Stimulated activated CD4-positive, alpha-beta T cell treated with anti-CD3 and anti-CD28 coated beads, Interleukin-1b, Interleukin-23, amount 100 ng/mL, for 48 hours (primary cell): ENCODE measurements at places on chromosomes 13 and 19.

DNA sequence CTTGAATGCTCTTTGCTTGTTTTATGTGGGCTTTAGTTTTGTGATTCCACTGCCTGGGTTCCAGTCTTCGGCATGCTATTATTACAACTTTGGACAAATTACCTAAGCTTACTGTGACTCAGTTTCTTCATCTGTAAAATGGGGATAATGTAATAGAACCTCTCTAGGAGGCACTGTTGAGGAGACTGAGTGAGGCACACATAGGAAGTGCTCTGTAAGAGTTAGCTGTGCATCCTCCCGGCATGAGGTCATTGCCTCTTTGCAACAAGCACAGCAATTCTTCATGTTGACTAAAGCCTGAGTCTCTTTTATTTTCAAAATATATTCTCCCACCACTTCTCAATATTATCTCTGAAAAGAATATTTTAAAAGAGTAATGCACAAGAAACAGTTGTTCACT lies 227.4 kb downstream of the DLEU7 start:
- DNase-seq = no peak

GRCh38 chr19:45249261-45250033 lies 1.6 kb upstream of the MARK4 start:
- no peak for DNase-seq

- DNase-seq = peak; percentile 84
These were observed at the start of gene GMIP for GRCh38 chr19:19643158-19644053. GMIP (minus strand) TSS chr19:19643657; CDS start chr19:19643529, 128 bp downstream.

GRCh38 chr19:38290631-38291147 lies 13.4 kb upstream of the C19orf33 start:
- DNase-seq = no peak

DNA sequence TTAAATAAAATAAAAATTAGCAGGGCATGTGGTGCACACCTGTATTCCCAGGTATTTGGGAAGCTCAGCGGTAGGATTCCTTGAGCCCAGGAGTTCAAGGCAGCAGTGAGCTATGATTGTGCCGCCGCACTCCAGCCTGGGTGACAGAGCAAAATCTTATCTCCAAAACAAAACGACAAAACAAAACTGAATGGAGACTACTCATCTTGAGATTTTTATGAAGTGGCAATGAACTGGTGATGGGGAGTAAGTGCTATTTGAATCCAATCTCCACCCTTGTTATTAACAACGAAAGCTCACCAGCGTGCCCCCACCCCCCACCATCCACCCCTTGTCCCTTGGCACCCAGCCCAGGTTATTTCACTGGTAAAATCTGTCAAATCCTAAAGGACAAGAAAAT lies 45.2 kb upstream of the URI1 start:
- no peak for DNase-seq

DNA sequence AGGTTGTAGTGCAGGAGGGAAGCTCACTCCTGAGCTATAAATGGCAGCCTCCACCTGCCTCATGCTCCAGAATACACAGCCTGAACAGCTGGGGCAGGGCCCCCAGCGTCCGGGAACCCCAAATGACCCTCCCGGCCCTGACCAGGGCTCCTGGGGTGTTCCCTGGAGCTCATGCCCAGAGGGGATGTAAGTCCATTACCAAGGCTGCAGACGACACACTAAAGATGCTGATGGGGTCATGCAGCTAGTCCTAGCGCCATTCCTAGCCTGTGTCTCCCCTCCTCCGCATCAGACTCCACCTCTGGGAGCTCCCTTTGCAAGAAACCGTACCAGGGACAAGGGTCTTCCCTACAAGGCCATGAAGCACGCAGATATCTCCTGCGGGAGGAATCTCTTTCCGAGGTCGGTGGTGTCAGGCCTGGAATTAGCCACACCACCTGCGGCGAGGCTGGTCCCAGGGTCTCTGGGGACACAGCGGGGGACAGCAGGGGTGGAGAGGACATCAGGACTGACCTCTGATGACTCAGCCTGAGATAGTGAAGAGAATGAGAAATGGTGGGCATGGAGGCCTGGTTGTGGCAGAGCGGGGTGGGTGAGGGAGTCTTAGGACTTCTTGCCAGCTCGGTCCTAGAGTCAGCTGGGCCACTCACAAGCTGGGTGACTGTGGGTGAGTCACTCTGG lies 11.9 kb upstream of the TPM4 start:
- DNase-seq = no peak

- DNase-seq = no peak
These were observed 47.5 kb downstream of the WASF3 start for GRCh38 chr13:26604784-26605545.

DNA sequence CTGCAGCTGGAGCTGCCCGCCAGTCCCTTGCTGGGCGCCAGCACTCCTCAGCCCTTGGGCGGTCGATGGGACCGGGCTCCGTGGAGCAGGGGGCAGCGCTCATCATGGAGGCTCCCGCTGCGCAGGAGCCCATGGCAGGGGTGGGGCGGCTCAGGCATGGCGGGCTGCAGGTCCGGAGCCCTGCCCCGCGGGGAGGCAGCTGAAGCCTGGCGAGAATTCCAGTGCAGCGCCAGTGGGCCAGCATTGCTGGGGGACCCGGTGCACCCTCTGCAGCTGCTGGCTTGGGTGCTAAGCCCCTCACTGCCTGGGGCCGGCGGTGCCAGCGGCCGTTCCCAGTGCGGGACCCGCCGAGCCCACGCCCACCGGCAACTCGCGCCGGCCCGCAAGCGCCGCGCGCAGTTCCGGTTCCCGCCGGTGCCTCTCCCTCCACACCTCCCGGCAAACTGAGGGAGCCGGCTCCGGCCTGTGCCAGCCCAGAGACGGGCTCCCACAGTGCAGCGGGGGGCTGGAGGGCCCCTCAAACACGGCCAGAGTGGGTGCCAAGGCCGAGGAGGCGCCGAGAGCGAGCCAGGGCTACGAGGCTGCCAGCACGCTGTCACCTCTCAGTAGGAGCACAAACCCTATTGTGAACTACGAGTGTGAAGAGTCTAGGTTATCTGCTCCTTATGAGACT lies 687.1 kb downstream of the PCDH17 start:
- DNase-seq = no peak

- no peak for DNase-seq
These were observed 1.1 kb downstream of the EHD2 start for GRCh38 chr19:47714339-47714738.

DNA sequence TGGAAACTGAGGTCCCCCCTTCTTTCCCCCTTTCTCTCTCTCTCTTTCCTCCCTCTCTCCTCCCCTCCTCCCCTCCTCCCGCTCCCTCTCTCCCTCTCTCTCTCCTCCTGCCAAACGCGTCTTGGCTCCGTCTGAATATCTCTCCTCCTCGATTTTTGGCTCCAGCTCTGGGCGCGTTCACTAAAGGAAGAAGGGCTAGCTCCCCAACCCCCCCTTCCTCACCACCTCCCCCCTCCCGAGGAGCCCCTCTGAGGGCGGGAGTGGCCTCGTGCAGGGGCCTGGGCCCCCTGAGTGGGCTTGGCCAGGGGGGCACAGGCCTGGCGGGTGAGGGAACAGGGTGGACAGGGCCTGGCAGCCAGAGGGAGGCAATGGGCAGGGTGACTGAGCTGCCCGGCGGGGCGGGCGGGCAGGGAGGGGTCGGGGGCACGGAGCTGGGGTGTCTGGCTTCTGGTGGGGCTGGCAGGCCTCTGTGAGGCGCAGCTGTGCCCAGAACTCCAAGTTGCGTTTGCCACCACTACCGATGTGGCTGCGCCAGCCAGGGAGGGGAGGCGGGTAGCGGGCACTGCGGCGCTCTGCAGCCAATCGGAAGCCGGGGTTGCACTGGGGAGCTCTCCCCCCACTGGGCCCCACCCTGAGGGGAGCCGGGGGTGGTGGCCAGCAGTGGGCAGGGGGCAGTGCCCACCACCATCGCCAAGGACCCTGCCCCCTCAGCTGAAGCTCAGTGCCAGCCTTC lies 7.1 kb downstream of the NFIX start:
- no peak for DNase-seq

DNA sequence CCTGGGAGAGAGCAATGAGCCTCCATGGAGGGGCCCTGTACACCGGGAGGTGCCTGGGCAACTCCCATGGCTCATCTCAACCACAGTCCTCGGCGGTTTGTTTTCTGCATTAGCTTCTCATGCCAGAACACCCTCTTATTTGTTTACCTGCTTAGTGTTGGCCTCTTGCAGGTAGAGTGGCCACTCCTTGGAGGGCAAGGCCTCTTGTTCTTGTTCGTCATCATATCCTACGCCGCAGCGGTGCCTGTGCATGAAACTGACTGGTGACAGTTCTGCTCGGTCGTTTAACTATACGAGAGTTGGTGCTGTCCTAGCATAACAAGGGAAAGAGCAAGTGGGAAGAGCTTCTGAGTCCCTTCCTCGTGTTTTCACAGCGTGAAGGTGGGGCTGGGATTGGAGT lies 40.5 kb upstream of the RNF113B start:
- DNase-seq = no peak

GRCh38 chr19:14566712-14567077 lies 5.2 kb downstream of the NDUFB7 start:
- DNase-seq = no peak

- DNase-seq = no peak
These were observed 165.4 kb downstream of the SUCLA2 start for GRCh38 chr13:47835470-47836228.

DNA sequence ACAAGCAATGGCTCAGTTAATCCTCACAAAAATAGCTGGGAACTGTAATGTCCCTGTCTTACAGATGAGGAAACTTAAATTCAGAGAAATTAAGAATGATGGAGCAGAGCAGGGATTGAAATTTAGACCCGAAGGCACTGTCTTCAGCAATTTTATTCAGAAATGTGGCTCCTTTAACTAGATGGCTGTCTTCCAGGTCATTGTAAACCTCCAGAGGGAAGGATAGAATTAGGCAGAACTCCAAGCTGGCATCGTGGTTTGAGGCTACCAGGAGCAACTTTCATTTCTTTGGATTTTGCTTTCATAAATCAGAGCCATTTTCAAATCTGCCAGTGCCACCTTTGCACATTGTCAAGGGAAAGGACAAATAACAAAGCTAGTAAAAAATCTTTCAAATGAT lies 339.0 kb downstream of the DCT start:
- no peak for DNase-seq

DNA sequence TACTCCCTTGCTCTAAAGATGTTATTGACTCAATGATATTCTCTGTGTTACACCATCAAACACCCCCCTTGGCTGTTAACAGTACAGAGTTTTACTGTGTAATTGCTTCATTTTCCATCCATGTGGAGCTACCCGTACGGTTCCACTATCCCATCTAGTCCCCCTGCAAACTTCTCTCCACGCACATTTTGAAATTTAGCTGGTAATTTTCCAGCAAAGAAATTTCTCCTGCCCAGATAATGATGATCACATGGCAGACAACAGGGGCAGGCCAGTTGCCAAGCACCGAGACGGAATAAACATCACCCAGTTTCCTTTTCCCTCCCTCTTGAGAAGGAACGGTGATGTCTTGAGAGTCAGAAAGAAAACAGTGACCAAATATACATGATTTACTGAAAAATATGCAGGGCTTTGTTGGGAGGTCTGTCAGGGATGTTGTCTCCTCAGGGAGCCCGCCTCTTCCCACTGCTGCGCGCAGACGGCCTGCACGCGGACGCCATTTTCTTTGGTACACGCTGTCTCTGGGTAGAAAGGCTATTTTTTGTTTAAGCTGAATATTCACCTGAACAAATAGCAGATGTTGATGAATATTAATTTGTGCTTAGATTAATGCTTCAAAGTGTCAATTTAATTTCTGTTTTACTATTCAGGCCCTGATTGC lies 109.9 kb downstream of the OLFM4 start:
- DNase-seq = no peak

DNA sequence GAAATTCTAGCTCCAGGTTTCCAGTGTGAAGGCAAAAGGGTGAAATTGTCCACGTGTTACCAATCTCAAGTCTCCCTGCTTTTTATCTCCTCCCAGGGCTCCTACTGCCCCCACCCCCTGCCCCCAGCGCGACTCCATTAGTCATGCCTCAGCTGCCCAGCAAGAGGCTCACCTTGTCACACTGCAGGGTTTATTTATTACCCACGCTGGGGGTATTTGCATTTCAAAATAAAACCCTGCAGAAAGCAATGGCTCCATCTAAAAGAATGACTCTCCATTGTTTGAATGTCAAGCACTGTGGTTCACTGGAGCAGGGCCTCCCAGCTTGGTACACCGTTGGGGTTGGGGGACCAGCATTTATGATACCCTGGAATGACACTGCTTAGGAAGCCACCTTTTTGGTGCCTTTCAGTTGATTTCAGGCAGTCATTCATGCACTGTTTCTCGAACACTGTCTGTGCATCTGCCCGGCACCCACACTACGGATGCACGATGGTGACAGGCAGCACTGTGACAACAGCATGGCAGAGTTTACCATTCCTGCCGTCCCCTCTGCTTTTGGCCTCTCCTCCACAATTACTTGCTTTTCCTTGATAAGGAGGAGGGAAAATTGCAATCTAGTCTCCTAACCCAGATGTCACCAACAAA lies 9.9 kb upstream of the POP4 start:
- DNase-seq = no peak

- DNase-seq = no peak
These were observed 335.2 kb downstream of the MYO16 start for GRCh38 chr13:108964606-108965005.

DNA sequence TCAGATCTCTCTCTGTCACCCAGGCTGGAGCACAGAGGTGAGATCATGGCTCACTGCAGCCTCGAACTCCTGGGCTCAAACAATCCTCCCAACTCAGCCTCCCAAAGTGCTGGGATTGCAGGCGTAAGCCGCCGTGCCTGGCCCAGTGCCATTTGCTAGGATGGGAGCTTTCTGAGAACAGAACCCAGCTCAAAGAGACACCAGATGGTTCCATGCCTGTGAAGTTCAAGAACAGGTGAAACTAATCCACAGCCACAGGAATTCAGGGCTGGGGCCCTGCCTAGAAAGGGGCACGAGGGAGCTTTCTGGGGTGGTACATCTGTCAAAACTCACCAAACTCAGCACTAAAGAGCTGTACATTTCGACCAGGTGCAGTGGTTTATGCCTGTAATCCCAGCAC lies 4.2 kb downstream of the SLC7A9 start:
- no peak for DNase-seq

DNA sequence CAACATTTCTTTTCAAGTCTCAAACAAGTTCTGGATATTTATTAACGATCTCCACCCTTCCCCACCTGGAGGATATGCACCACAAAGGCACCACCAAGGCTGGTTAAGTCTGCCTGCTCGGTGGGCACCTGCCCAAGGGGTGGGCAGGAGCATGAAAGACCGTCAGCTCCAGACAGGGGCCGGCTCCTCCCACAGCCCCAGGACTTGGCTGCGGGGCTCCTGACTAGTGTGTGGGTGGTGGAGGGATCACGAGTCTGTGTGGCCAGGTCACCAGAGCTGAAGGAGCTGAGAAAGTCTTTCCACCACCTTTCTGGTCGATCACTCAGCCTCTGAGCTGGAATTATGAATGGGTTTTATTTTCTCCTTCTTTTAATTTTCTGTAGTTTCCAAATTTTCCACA lies 7.8 kb downstream of the SLC7A1 start:
- no peak for DNase-seq
